Immature natural killer cell (primary cell): ENCODE measurements at places on chromosomes 12 and 14. TPM values are rescaled to one million over a fixed set of nuclear protein-coding genes. Genes with fewer than 3 reads are reported as not detected.

CLEC1B gene
- polyA plus RNA-seq = 0.47 TPM

APOLD1 gene
- polyA plus RNA-seq = not detected

RD3L gene
- polyA plus RNA-seq = not detected

GOLGA3 gene
- polyA plus RNA-seq = 3.8 TPM

ARHGEF25 gene
- polyA plus RNA-seq = 0.27 TPM

LYSET gene
- 29.9 TPM for polyA plus RNA-seq

GRCh38 chr12:69331909-69332684 lies 16.1 kb upstream of the LYZ start:
- DNase-seq = no peak
- H3K27me3 ChIP-seq = no peaks in the 10 kb centered on the region
- H3K4me1 ChIP-seq = peaks cover 26% of the 10 kb centered on the region
- no peaks in the 10 kb centered on the region for H3K36me3 ChIP-seq

GRCh38 chr14:79294499-79294898 lies 916.8 kb downstream of the DIO2 start:
- H3K27ac ChIP-seq = no peak overlapping the region
- H3K27me3 ChIP-seq = no peaks in the 10 kb centered on the region
- H3K4me3 ChIP-seq = no peak overlapping the region
- peaks cover 4% of the 10 kb centered on the region for H3K36me3 ChIP-seq
- H3K4me1 ChIP-seq = no peaks in the 10 kb centered on the region

DNA sequence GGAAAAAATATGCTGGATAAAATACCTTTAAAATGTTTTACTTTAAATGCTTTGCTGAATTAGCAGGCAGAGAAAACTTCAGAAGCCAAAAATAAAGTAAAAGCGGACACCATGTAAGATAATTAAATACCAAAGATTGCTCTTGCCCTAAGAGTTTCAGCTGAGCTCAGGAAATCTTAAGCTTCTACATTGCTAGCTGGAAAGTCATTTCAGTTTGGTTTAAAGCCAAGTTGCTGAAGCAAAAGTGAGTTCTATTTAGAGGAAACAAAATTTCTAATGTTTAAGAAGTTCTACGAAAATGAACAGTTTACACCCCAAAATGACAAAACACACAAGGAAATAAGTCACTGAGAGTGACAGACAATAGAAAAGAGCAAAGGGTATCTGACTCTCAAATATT lies 310.0 kb downstream of the ADAMTS20 start:
- DNase-seq = no peak
- no peaks in the 10 kb centered on the region for H3K36me3 ChIP-seq
- H3K4me1 ChIP-seq = no peaks in the 10 kb centered on the region
- H3K27ac ChIP-seq = no peak overlapping the region

- H3K4me3 ChIP-seq = no peak overlapping the region
- H3K27me3 ChIP-seq = peaks cover 6% of the 10 kb centered on the region
- H3K4me1 ChIP-seq = peaks cover 60% of the 10 kb centered on the region
- H3K27ac ChIP-seq = no peak overlapping the region
- peaks cover 3% of the 10 kb centered on the region for H3K36me3 ChIP-seq
- DNase-seq = no peak
Observed at GRCh38 chr14:93967637-93968250, 8.6 kb downstream of the ASB2 start.

GRCh38 chr12:674272-674781 lies 11.1 kb upstream of the NINJ2 start:
- no peaks in the 10 kb centered on the region for H3K36me3 ChIP-seq
- H3K27me3 ChIP-seq = peaks cover 2% of the 10 kb centered on the region
- peak overlapping the region; percentile 77 for H3K4me3 ChIP-seq

DNA sequence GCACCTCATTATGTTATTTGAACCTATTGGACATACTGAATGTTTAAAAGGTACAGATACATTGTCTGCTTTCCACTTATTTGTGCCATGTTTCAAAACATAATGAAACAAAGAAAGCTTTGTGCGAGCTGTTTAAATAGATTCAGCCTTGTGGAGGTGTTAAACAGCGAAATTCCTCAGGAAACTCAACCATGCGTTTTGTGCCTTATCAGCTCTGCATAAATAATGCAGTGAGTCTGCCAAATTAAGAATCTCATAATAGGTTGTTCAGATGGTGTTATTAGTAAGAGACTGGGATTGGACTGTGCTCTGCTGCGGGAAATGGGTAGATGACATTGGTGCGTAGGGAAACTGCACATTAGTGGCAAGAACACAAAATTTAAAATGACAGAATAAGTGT lies 163.7 kb upstream of the CLEC14A start:
- H3K27me3 ChIP-seq = no peaks in the 10 kb centered on the region
- H3K4me3 ChIP-seq = no peak overlapping the region
- H3K4me1 ChIP-seq = no peaks in the 10 kb centered on the region
- no peak for DNase-seq

- no peaks in the 10 kb centered on the region for H3K27me3 ChIP-seq
- no peak overlapping the region for H3K4me3 ChIP-seq
- H3K36me3 ChIP-seq = no peaks in the 10 kb centered on the region
- no peak for DNase-seq
Observed at GRCh38 chr14:103597623-103598377, 31.2 kb upstream of the KLC1 start.

GRCh38 chr14:61435563-61436337 lies 114.4 kb downstream of the PRKCH start:
- H3K4me3 ChIP-seq = peak overlapping the region; percentile 1
- peaks cover 10% of the 10 kb centered on the region for H3K36me3 ChIP-seq
- H3K4me1 ChIP-seq = peaks cover 97% of the 10 kb centered on the region
- H3K27me3 ChIP-seq = peaks cover 50% of the 10 kb centered on the region
- DNase-seq = no peak
- peak overlapping the region; percentile 62 for H3K27ac ChIP-seq

DNA sequence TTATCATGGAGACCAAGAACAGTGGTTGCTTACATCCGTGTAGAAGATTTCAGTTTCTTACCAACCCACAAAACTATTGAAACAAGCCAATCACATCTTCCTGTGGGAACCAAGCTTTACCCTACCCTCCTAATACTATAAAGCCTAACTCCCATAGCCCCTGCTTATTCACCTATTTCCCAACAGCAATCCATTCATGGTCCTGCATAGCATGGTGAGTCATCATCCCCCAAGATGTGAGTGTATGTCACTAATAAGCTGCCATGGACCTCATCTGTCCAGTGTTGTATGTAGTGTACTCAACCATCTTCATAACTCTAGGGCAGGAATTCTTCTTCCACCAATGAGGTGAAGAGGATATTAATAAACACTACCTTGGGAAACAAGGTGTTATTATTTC lies 1620.4 kb upstream of the FLRT2 start:
- no peaks in the 10 kb centered on the region for H3K4me1 ChIP-seq
- H3K27me3 ChIP-seq = no peaks in the 10 kb centered on the region
- H3K4me3 ChIP-seq = no peak overlapping the region
- no peak overlapping the region for H3K27ac ChIP-seq
- DNase-seq = no peak
- H3K36me3 ChIP-seq = no peaks in the 10 kb centered on the region

- peak; percentile 39 for DNase-seq
- H3K36me3 ChIP-seq = peaks cover 7% of the 10 kb centered on the region
- H3K27me3 ChIP-seq = no peaks in the 10 kb centered on the region
- H3K4me3 ChIP-seq = peak overlapping the region; percentile 80
- peak overlapping the region; percentile 90 for H3K27ac ChIP-seq
Observed at GRCh38 chr14:55103005-55103640, 25.9 kb upstream of the LGALS3 start.

DNA sequence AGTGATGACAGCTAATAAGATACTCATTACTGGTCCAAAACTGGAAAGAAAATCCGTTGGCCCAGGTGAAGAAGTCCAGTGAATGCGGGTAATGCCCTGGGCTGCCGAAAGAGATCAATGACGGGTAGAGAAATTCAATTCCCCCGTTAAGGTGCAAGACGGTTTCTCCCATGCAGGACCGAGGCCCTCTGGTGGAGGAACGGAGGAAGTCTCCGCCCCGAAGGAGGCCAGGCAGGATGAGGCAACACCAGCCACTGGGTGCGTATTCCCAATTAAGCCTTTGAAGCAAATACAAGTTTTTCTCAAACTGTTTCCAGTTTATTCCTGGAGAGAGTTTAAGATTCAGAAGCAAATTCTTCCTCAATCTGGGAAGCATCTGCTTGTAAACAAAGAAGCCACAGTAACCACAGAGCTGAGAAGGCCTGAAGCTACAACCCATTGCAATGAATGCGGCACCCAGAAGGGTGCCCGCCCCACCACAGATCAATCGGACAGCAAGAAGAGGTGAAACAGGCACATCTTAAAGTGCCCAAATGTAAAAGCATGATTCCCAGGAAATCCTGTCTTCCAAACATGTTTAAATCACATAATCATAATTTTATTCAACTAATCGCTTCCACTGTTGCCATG lies 118.5 kb downstream of the TTC7B start:
- no peaks in the 10 kb centered on the region for H3K36me3 ChIP-seq
- H3K4me3 ChIP-seq = no peak overlapping the region
- H3K4me1 ChIP-seq = no peaks in the 10 kb centered on the region
- DNase-seq = peak; percentile 58

DNA sequence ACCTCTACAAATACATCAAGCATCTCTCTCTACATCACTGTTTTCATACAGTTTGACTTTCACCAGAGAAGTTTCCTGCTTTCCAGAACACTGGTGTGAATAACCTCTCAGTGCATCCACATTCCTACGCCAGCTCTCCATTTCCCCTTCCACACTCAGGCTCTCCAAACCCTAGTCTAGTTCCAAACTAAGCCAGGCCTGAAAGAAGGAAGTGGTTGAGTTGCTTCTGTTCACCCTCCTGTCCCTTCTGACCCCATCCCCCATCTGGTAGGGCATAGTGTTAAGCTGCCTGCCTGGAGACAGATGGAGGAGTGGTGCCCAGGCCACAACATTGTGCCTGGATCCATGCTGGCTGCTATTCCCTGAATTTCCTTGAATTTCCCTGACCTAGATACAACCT lies 132.4 kb downstream of the GPR65 start:
- H3K27ac ChIP-seq = no peak overlapping the region
- H3K27me3 ChIP-seq = peaks cover 2% of the 10 kb centered on the region
- DNase-seq = no peak
- H3K4me3 ChIP-seq = no peak overlapping the region
- H3K4me1 ChIP-seq = no peaks in the 10 kb centered on the region

DNA sequence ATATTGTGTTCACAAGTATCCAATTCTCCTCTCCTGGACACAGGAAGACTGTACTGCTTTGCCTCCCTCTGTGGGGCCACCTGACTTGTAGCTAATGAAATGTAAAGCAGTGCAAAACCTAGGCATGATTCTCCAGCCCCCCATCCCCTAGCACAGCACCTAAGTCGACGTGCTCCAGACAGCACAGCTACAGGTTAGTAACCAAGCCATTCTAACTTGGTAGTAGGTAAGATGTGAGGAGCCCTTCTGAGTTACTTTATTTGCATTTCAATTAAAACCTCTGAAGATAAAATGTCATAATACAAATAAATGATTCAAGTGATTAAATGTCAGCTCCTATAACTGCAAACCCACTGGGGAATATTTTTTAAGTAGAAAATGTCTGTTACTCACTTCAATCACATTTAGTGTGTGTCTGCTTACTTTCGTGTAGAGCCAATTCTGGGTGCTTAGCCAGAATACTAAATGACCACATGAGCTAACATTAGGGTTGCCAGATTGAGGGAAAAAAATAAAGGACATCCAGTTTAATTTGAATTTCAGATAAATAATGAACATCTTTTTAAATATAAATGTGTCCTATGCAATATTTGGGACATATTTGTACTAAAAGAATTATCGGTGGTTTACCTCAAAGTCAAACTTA lies 64.8 kb upstream of the HIF1A start:
- H3K27ac ChIP-seq = no peak overlapping the region
- no peaks in the 10 kb centered on the region for H3K4me1 ChIP-seq
- no peak overlapping the region for H3K4me3 ChIP-seq
- DNase-seq = no peak
- no peaks in the 10 kb centered on the region for H3K36me3 ChIP-seq

GRCh38 chr14:73771848-73772638 lies 57.9 kb upstream of the PNMA1 start:
- peaks cover 71% of the 10 kb centered on the region for H3K4me1 ChIP-seq
- peak overlapping the region; percentile 86 for H3K27ac ChIP-seq
- H3K36me3 ChIP-seq = no peaks in the 10 kb centered on the region
- peak; percentile 66 for DNase-seq
- H3K4me3 ChIP-seq = peak overlapping the region; percentile 56

DNA sequence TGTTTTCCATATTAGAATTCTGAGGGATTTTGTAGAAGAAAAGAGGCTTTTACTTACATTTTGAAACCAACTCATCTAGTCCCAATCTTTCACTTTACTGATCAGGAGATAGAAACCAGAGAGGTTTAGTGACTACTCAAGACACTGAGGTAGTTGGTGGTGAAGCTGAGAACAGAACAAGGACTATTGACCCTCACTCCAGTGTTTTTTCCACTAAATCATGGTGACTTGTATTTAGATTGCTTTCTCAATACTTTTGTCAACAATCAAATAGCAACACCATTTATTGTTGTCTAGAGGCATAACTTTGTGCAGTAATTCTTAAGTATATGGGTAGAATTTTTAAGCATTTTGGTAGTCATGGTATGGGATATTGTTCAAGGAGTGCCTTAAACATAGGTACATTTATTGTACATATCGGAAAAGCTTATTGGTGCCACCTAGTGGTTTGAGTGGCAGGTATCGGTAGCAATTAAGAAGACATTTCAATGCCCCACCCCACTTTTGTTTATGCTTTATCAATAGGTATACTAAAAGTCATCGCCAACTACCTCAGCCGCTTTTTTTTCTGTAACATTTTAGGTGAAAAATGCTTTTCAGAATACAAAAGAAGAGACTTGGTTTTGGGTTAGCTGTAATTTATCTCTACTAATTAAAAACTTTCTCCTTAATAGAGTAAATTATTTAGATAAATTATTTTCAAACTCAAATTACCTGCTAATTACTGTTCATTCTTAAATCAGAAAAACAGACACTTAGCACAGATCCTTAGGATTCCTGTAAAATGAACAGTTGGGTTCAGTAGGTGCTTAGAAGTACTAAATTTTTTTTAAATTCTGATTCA lies 47.3 kb upstream of the PAWR start:
- peaks cover 10% of the 10 kb centered on the region for H3K27me3 ChIP-seq
- DNase-seq = no peak
- H3K36me3 ChIP-seq = no peaks in the 10 kb centered on the region

- H3K36me3 ChIP-seq = peaks cover 31% of the 10 kb centered on the region
- H3K27ac ChIP-seq = peak overlapping the region; percentile 93
- H3K4me3 ChIP-seq = peak overlapping the region; percentile 74
Observed at GRCh38 chr12:3744229-3744901, 8.5 kb downstream of the CRACR2A start.

GRCh38 chr14:21350539-21350938 lies 33.3 kb downstream of the SUPT16H start:
- no peaks in the 10 kb centered on the region for H3K4me1 ChIP-seq
- H3K36me3 ChIP-seq = peaks cover 25% of the 10 kb centered on the region
- no peaks in the 10 kb centered on the region for H3K27me3 ChIP-seq
- no peak for DNase-seq
- H3K4me3 ChIP-seq = no peak overlapping the region

- H3K4me3 ChIP-seq = no peak overlapping the region
- no peak for DNase-seq
- H3K36me3 ChIP-seq = no peaks in the 10 kb centered on the region
- H3K27ac ChIP-seq = no peak overlapping the region
Observed at GRCh38 chr12:23944067-23944466, 5.4 kb downstream of the SOX5 start.

DNA sequence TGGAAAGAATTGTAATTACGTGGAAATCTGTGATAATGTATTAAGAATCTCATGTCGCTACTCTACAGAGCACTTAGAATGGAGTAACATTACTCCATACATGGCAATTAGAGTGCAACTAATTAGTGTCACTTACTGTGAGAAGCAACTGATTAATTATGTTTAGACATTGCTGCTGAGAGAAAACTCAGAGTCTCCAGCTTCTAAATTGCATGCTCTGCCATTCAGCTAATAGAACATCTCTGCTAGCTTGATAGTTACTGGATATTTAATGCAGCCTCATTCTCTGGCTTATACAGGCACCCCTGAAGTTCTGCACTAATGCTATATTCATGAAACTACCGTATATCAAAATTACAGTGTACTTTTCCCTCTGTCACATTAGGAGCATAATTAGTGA lies 338.4 kb downstream of the ADAMTS20 start:
- DNase-seq = no peak
- H3K27me3 ChIP-seq = no peaks in the 10 kb centered on the region
